ENCODE measurements at places on chromosomes 4 and X. TPM values are rescaled to one million over a fixed set of nuclear protein-coding genes. Genes with fewer than 3 reads are reported as not detected.

The S100G gene
- 2.4 TPM for polyA plus RNA-seq

The OPRPN gene
- not detected for polyA plus RNA-seq

The XAGE1A gene
- polyA plus RNA-seq = not detected

The PRDX4 gene
- polyA plus RNA-seq = 98.0 TPM

The NUDT10 gene
- 2.1 TPM for polyA plus RNA-seq

The PPID gene
- polyA plus RNA-seq = 20.4 TPM

The SSX3 gene
- polyA plus RNA-seq = not detected

The TMLHE gene
- polyA plus RNA-seq = 13.0 TPM

The GLOD5 gene
- polyA plus RNA-seq = not detected

The GYPE gene
- polyA plus RNA-seq = 3.4 TPM

The IL21 gene
- not detected for polyA plus RNA-seq

The MAGEH1 gene
- polyA plus RNA-seq = 29.9 TPM

The LAGE3 gene
- 9.1 TPM for polyA plus RNA-seq

The NXF2B gene
- polyA plus RNA-seq = not detected

The VEGFD gene
- 2.6 TPM for polyA plus RNA-seq

The MAGEA8 gene
- polyA plus RNA-seq = not detected

The NAP1L2 gene
- polyA plus RNA-seq = 3.1 TPM

The ART3 gene
- polyA plus RNA-seq = not detected

The IL2RG gene
- polyA plus RNA-seq = 7.6 TPM

The SYAP1 gene
- polyA plus RNA-seq = 13.2 TPM

The FRMD7 gene
- not detected for polyA plus RNA-seq

The IL2 gene
- not detected for polyA plus RNA-seq

The COX18 gene
- polyA plus RNA-seq = 9.0 TPM

The EFHC2 gene
- not detected for polyA plus RNA-seq

The POLA1 gene
- 3.0 TPM for polyA plus RNA-seq

The PCSK1N gene
- 0.88 TPM for polyA plus RNA-seq
